Immature natural killer cell (primary cell): ENCODE measurements at places on chromosomes 6 and 20. TPM values are rescaled to one million over a fixed set of nuclear protein-coding genes. Genes with fewer than 3 reads are reported as not detected.

Gene BTNL2
- not detected for polyA plus RNA-seq

Gene FERMT1
- polyA plus RNA-seq = not detected

Gene SIRPD
- 0.35 TPM for polyA plus RNA-seq

- no peak for DNase-seq
- H3K27me3 ChIP-seq = no peaks in the 10 kb centered on the region
- peaks cover 11% of the 10 kb centered on the region for H3K4me1 ChIP-seq
- H3K27ac ChIP-seq = no peak overlapping the region
- H3K36me3 ChIP-seq = no peaks in the 10 kb centered on the region
These were observed 232.6 kb upstream of the SUPT3H start for GRCh38 chr6:45610374-45610773.

- H3K27me3 ChIP-seq = no peaks in the 10 kb centered on the region
- no peak for DNase-seq
- H3K4me3 ChIP-seq = no peak overlapping the region
- no peaks in the 10 kb centered on the region for H3K36me3 ChIP-seq
- H3K4me1 ChIP-seq = no peaks in the 10 kb centered on the region
- H3K27ac ChIP-seq = no peak overlapping the region
These were observed 10.7 kb upstream of the SLCO4A1 start for GRCh38 chr20:62631336-62632308.

DNA sequence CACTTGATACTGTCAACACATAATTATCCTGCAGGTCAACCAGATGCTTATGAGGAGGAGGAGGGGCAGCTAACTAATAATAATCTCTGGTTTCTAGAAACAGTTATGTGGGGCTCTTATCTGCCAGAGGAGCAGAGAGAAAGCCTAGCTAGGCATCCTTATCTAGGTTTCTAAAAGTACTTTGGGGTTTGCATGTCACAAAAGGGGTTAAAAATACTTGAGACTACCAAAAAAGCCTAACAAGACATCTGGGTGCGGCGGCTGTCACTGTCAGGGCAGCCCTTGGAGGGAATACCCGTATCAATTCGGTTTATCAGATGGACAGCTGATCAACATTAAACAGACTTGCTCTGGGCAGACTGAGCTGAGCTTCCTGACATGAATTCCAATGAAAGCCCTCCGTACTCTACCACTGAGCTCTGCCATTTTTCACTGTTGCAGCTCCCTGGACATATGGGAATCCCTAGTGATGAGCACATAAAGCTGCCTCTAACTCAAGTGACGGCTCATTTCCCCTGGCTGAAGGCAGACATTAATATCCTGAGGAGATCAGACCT is 166.6 kb downstream of the PDSS2 start:
- no peaks in the 10 kb centered on the region for H3K27me3 ChIP-seq
- no peaks in the 10 kb centered on the region for H3K36me3 ChIP-seq
- no peak overlapping the region for H3K4me3 ChIP-seq
- no peak overlapping the region for H3K27ac ChIP-seq
- H3K4me1 ChIP-seq = peaks cover 1% of the 10 kb centered on the region

DNA sequence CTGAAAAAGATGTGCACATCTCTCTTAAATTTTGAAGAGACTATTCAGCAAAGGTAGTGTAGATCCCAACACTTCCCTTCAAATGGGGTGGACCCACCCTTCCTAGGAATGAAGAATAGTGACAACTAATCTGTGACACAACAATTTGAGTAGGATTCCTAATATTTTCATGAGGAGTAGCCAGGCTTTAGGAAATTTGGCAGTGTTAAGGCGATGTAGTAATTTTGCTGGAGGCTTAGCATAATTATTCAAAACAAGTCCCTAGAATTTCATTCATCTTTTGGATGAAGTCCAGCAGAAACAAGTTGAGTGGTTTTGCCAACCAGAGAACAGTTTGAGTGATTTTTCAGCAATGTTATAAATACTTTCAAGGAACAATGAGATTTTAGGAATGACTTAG is 52.4 kb downstream of the ELOVL4 start:
- DNase-seq = no peak
- no peaks in the 10 kb centered on the region for H3K4me1 ChIP-seq
- H3K27ac ChIP-seq = no peak overlapping the region
- peaks cover 8% of the 10 kb centered on the region for H3K27me3 ChIP-seq

DNA sequence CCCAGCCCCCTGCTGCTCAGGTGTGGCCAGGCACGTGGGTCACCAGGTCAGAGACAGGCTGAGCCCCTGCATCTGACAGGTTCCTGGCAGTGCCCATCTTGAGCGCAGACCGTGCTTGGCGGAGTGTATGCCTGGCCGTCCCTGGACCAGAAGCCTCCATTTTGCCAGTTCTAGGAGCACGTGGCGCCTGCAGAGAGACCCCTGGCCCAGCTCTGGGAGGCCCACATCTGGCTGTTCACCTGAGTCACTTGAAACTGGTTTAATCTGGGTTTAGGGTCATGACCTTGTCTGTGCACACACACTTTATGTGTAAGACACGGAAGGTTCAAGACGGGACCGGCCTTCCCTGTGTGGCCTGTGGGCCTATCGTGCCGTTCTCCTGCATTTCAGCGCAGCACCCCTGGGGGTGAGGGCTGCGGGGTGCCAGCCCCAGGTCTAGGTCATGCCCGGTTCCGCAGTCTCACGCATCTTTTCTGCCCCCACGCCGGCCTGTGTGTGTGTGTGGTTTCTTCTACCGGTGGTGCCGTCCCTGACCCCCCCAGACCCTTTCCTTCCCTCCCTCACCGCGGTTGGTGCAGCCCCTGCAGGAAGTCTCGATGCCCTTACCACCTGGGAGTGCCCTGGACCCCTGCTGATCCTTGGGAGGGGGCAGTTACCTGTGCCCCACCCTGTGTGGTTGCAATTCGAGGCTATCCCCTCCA is 14.0 kb downstream of the SS18L1 start:
- no peak for DNase-seq
- no peak overlapping the region for H3K4me3 ChIP-seq
- peaks cover 7% of the 10 kb centered on the region for H3K4me1 ChIP-seq

DNA sequence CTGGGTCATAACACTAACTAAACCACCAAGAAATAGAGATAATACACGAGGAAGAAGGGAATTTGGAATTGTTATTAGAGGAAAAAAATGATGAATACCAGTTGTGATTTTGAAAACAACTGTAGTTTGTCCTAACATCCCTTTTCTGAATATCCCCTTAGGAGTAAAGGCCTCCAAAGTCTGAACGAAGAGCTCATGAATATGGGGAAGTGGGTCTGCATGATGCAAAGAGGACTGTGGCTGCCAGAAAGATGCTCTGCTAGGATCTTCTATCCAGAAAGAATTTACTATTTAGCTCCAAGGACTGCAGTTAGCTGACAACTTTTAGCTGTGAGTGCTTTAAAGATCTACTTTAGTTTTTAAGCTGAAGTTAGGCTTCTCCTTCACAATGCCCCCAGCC is 308.8 kb upstream of the HS3ST5 start:
- no peak overlapping the region for H3K27ac ChIP-seq
- no peak overlapping the region for H3K4me3 ChIP-seq
- DNase-seq = no peak
